ENCODE measurements at places on chromosomes 2 and 18.

- DNase-seq: no peak
Observed at GRCh38 chr18:23673725-23674124, 11.0 kb upstream of the ANKRD29 start.

DNA sequence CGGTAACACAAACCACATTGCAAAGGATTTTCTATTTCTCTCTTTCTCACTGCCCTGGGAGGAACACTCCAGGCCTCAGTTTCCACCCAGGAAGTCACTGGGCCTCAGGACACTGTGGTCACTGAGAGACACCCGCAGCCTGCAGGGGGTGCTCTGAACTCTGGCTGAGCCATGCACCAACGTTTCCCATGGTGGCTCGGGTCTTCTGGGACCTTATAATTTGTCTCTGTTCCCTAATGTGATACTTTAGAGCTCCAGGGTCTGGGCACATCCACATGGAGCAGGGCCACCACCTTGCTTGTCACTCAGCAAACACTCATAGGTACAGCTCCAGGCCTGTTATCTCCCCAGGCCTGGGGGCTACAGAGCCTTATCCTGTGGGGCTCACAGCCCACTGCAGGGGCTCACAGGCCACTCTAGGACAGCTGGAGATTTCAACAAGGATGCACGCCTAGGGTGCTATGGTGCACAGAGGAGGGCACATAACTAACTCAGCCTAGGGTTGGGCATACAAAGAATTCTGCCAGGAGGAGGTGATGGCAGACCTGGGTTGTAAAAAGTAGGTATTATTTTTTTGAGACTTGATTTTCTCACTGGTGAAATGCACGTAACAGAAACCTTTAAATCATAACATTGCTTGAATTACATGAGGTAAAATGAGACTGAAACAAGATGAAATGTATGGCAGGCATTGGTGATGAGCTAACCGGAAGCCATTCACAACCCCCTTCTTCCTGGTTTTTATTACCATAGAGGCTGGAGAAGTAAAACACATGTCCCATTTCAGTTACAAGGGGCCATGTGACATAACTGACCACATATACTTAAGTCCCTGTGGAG is 3.0 kb upstream of the HS1BP3 start:
- no peak for DNase-seq

DNA sequence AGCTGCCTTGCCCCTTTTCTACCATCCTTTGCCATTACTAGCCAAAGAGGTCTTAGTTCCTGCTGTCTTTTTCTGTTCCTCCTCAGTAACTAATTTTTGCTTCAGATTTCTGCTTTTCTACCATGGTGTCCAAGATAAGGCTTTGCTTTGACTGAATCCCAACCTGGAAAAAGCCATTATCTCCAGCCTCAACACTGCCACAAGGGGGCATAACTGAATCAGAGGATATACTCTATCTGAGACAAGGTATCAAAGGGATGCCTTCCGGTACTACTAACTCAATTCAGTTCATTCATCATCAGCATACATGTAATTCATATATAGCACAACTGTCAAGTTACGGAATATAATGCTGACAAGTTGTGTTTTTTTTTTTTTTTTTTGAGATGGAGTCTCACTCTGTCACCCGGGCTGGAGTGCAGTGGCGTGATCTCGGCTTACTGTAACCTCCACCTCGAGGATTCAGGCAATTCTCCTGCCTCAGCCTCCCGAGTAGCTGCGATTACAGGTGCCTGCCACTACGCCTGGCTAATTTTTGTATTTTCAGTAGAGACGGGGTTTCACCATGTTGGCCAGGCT is 11.4 kb downstream of the OSGEPL1 start:
- DNase-seq: no peak

GRCh38 chr2:107308835-107309234 is 422.9 kb upstream of the ST6GAL2 start:
- no peak for DNase-seq

GRCh38 chr18:12287684-12288402 is 20.2 kb upstream of the TUBB6 start:
- DNase-seq: no peak

- DNase-seq: no peak
Observed at GRCh38 chr2:132438691-132439090, 22.1 kb downstream of the GPR39 start.

GRCh38 chr2:40095000-40095399 is 315.9 kb upstream of the THUMPD2 start:
- no peak for DNase-seq

- no peak for DNase-seq
Observed at GRCh38 chr2:149291881-149292280, 38.5 kb upstream of the LYPD6 start.

GRCh38 chr2:11914455-11914854 is 168.0 kb downstream of the LPIN1 start:
- DNase-seq: no peak

GRCh38 chr18:13594551-13594950 is 131.8 kb downstream of the FAM210A start:
- DNase-seq: no peak

- DNase-seq: no peak
Observed at GRCh38 chr2:160433466-160434140, 60.0 kb downstream of the RBMS1 start.

DNA sequence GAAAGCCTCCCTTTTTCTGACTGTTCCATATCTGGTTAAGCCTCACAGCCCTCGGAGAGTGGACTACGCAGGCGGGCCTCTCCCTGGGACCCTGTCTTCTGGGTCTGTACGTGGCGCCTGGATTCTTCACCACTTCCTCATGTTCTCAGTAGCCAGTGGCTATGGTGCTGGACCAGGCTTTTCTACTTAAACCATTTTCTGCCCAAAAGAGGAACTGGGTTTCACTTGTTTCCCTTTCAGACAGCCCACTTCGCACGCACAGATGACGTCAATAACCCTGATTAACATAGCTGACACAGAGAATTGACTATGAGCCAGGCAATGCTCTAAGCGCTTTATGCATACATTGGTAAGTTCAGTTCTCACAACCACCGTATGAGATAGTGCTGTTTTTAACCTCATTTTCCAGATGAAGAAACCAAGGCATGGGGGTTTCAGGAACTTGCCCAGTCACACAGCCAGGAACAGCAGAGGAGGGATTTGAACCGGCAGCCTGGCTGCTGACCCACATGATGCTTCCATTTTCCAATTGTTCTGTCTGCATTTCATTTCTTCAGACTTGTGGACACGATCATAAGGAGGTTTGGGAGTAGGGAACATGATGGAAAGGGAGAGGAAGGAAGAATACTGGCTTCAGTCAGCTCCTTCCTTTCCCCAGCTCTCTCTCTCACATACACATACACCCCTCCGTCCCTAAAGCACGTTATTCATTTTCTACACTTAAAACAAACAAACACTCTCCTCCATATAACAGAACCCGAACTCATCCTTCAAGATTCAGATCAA is 41.7 kb downstream of the MYOM1 start:
- no peak for DNase-seq

Data from activated T-cell treated with anti-CD3 and anti-CD28 coated beads, Interleukin-2, amount 50 U/mL, for 1 hour (primary cell).